Inflammatory macrophage treated with lipopolysaccharide for 1 hour (primary cell): ENCODE measurements at places on chromosomes 2 and 18.

DNA sequence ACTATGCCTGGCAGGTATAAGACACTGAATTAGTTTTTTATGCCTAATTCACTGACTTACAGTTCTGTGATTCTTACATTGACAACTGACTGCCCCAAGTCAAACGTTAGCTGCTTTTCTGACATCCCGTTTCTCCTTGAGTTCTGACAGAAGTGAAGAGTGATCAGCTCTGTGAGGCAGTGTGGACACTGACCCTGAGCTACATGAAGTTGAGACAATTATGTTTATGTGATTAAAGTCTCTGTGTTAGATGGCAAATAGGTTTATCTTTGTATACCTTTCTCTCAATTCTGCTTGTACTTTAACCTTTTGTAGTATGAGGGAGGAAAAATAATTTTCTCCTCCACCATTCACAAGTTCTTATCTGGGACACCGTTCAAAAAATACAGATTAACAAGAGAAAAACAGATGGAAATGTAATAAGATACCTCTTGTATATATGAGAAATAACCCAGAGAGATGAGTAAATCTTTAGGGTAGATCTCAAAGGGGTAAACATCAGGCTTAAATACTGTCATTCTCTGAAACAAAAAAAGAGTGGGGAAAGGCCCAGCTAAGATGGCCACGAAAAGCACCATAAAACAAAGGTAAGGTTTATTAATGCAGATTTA lies 85.4 kb upstream of the B3GNT2 start:
- no peak for DNase-seq

DNA sequence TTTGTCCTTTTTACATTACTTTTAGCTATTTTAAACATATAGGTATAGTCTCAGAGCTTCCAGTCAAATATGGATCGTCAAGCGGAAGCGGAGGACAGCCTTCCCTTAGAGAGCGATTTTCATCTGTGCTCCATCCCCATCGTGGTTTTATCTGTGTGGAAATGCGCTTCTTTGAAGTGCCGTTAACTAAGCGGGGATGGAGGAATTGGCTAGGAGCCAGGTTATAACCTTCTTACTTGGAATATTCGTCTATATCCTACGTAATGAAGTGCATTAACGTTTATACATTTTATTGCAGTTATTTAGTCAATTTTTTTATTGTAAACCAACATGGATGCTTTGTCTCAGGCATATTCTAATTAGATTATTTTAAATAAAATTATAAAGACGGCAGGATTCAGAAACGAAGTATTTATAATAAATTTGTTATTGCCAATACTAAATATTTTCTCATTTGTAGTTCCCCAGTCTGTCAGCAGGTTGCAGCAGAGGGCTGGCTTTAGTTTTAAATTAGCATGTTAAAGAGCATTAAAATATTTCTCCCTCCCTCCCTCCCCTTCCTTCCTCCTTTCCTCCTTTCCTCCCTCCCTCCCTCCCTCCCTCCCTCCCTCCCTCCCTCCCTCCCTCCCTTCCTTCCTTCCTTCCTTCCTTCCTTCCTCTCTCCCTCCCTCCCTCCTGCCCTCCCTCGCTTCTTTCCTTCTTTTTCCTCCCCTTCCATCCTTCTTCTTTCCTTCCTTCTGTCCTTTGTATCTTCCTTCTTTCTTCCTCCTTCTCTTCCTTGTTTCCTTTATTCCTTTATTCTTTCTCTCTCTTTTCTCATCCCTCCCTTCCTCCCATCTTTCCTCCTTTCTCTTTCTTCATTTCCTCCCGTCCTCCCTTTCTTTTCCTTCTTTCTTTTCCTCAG lies 80.6 kb upstream of the DOCK10 start:
- DNase-seq = peak; percentile 59

DNA sequence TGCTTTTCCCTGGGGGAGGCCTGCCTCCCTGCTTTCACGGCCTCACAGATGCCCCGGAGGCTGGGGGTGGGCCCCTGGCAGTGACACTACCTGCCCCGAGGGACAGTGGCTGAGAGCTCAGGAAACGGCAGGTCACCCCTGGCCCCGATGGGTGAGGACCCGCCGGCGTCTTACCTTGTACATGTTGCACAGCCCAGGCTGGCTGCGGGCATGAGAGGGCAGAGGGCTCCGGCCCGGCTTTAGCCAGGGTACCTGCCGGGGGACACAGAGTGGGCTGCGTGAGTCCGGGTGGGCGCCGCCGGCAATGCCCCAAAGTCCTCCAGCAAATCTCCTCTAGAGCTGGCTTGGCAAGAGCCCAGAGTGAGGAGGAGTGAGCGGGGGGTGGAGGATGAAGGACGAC lies 122.9 kb downstream of the MBP start:
- DNase-seq = no peak

- no peak for DNase-seq
These were observed 94.6 kb upstream of the ANKRD30BL start for GRCh38 chr2:132256251-132256902.

DNA sequence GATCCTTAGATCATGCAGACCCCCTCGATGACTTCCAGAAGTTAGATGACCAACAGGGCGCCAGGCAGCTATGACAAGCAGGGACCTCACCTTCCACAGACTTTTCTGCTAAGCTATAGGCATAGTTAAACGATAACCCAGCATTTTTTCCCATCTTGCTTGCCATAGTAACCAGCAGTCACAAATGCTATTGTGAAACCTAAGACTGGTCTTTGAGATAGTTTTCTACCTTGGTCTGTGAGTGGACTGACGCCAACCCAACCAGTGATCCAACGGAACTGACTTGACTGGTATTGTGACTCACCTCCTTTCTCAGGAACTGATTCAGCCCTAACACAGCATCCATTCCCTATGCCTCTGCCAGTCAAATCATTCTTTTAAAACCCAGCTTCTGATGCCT lies 361.2 kb downstream of the LRRTM4 start:
- DNase-seq = no peak

GRCh38 chr2:232970051-232970450 lies 43.0 kb downstream of the NGEF start:
- DNase-seq = no peak

DNA sequence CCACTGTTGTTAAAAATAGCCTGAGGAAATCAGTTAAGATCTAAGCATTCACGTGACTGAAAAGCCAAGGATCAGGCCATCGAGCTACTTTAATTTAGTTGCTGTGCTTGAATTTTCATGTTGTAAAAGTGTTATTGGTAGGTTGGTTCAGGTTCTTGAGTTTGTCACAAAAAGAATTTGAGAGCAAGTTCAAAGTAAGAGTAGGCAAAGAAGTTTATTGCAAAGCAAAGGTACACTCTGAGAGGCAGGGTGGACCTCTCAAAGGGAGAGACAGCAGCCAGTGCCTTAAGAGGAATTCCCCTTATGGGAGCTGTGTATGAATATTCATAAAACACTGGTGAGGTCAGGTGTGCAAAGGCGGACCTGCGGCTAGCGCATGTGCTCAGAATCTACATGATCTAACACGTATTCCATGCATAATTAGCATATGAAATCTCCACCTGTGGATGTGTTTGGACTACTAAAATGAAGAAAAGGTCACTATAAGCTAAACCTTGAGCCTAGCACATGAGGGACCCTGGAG lies 236.5 kb downstream of the NDUFA10 start:
- DNase-seq = no peak

GRCh38 chr2:218993345-218994315 lies at the start of gene CRYBA2:
Gene CRYBA2, minus strand, starts transcription at chr2:218993422. Its CDS starts 246 bp downstream, at chr2:218993176.
- no peak for DNase-seq

DNA sequence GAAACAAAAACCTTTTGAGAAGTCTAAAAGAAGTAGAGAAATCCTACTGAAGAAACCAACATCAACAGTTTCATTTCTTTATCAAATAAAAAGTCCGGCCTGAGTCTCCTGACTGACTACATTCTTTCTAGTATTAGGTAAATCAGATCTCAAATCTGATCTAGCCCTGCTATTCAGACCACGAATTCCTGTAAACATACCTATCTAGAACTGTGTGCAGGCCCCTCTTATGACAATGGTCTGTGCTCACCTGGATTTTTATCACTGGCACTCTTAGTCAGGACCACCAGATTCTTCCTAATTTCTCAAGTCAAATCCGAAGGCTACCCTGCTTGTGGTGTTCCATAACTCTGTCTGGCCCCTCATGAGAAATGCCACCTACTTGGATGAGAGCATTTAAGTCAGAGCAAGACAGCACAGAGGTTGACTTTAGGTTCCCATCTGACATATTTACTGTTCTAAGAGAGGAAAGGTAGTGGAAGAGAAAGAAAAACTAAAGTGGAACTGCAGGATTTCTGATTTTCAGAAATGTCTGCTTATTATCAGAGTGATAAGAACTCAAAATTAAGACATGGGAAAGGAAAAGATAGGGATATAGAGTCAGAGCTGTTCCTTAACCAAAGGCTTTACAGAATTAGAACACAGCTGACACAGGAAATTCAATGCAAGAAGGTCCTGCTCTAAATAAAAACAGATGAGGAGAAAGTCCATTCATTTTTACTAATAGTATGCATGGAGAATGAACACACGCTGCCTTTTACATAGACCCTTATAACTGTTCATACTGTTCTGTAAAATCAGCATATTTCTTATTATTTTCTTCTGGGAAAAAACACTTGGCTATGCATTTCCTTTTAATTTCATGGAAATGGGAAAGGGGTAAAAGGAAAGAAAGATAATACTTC lies 56.5 kb downstream of the SLC8A1 start:
- DNase-seq = no peak
